Colonic mucosa (tissue), 4 donors: ENCODE measurements at places on chromosomes 1 and 21.

- DNase-seq, result peak; percentile 43
Observed at GRCh38 chr1:201020721-201021629, 2.5 kb downstream of the KIF21B start.

DNA sequence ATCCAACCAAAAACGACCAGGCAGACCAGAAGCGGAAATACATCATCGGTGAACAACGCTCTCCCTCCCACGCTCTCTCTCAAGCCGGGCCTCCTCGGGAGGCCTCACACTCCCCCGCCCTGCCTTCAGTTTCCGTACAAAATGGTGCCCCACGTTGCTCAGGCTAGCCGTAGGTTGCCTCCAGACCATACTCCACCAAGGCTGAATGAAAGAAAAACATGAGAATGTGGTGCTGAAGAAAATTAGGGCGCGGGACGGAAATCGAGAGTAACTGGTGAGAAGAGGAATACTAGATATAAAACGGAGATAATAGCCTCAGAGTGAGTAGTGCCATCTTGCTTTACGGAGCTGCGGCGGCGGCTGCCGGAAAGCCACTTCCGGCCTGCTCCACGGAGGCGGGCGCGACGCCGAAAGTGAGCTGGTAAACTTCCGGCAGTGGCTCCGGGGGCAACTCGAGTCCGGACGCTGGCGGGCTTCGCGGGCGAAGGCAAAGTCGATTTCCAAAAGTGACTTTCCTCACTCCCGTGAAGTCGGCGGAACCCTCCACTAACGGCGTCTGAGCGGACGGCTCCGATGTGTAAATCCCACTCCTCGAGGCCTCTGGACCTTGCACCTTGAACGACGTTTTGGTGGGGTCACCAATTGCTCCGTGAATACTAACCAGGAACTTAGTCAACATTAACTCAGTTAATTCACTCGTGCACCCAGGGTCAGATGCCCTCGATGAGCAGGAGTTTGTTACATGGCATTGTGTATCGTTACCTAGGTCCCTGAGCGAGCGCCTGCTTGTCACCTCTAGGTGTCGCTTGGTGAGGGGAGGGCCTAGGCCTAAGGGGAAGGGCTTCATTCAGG is at the start of gene SH3BP5L:
Gene SH3BP5L, minus strand, starts transcription at position 7 of the 852 bp plus-strand sequence. CDS start 980 bp downstream, outside the sequence.
- peak; percentile 93 for DNase-seq

DNA sequence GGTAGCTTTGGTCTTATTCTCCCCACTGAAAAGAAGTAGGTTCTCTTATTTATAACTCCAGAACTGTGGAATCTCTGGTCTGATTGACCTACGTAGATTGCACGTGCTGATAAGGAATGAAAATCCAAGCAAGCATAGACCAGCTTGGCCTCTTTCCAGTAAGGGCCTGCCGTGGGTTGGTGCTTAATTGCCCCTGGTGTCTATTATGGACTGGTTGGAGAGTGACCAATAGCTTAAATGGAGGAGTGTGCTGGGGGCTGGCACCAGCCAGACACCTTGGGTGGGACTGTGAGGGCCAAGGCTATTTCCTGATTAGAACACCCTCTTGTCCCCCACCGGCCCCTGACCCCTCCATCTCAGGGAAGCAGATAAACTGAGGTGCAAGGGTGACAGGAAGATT is 74.0 kb downstream of the TENT5C start:
- DNase-seq, result peak; percentile 58

DNA sequence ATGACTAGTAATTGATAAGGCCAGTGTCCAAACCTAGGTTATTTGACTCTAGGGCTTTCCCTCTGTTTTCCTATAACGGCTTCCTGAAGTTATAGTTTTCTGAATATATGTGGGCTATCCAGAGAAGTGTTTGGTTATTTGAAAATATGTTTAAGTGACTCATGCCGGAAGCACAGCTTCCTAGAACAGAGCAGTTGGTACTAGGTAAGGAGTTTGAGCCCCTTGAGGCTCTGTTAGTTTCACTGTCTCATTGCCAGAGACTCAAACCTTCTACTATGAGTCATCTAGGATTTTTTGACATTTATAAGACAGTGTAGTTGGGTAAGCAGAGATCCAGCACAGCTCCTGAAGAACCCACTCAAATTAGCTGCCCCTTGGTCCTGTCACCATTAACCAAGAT is 27.1 kb upstream of the LEPR start:
- DNase-seq, result no peak

- DNase-seq, result no peak
Observed at GRCh38 chr1:32639489-32640075, 10.8 kb downstream of the ZBTB8OS start.
